Effector memory CD8-positive, alpha-beta T cell (primary cell): ENCODE measurements at places on chromosomes 1 and 21.

- DNase-seq: no peak
These were observed 119.1 kb upstream of the JUN start for GRCh38 chr1:58902830-58903513.

GRCh38 chr1:44220755-44221154 is 7.5 kb downstream of the DMAP1 start:
- no peak for DNase-seq

DNA sequence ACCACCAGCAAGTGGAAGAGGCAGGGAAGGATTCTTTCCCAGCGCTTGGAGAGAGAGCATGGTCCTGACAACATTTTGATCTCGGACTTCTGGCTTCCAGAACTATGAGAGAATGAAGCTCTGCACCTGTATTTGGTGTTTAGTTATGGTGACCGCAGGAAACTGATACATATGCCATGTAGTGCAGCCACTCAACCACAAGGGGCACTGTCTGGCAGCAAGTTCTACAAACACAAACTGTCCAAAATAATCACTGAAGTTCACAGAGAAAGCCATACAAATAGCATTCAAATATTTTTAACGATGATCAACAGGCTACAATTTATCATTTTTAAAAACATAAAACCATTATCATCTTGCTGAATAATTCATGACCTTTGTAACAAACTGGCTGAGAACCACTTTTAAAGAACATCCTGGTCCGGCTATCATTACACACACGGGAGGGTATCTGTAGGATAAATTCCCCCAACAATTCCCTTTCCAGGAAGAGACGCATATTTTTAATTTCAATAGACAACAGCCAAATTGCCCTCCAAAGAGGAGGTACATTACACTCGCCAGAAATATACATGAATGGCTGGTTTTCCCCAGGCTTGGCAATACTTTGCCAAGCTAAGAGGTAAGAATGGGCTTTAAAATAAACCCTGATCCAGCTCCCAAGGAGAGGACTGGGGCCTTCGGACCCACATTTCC is 9.2 kb upstream of the CBR3 start:
- DNase-seq: peak; percentile 50

DNA sequence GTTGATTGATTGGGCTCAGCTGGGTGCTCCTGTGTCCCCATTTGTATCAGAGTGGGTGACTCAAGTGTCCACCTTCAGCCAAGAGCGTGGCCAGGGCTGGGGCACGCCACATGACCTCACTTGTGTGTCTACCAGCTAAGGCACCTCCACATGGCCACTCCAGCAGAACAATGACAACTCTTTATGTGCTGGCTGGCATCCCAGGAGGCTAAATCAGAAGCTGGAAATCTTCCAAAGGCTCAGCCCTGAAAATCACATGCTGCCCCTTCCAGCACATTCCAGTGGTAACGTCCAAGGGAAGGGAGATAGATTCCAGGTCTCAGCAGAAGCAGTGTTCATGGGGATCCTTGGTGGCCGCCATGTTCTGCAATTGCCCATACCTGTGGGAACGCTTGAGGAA is 585.5 kb downstream of the AJAP1 start:
- DNase-seq: no peak

GRCh38 chr1:155174324-155175280 is 953 bp downstream of the TRIM46 start:
- DNase-seq: peak; percentile 38

DNA sequence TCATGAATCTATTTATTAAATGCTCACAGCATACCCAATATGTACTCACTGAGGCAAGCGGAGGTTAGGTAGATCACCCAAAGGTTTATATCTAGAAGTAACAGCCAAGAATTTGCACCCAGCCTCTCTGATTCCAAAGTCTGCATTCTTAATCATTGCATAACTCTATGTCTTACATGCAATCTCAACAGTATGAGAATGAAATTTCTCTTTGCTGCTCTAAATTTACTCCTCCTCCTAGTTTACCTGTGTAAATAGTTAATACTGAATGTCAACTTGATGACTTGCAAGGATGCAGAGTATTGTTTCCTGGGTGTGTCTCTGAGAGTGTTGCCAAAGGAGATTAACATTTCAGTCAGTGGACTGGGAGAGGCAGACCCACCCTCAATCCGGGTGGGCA is 840.6 kb downstream of the BRINP3 start:
- no peak for DNase-seq

- DNase-seq: no peak
These were observed 189.7 kb upstream of the ADGRL4 start for GRCh38 chr1:79196211-79196610.

DNA sequence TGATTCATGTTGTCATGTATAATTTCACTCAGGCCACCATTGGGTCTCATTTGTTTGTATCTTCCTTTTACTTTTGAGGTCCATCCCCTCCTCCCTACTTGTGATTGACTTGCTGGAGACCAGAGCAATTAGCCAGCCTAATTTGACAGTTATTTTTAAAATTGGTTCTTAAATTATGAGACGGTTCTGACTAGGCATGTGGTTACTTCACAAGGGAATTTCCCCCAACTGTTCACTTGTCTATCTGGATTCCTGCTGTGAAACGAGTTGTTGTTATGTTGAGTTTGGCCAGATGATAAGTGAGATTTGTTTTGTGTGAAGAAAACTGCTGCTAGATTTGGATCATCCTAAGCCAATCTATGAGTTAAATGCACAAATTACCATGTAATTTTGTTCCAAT is 359.1 kb downstream of the BARHL2 start:
- no peak for DNase-seq

GRCh38 chr1:33501774-33502173 is 29.3 kb downstream of the ZSCAN20 start:
- no peak for DNase-seq

GRCh38 chr21:15437883-15438282 is 291.9 kb upstream of the USP25 start:
- DNase-seq: no peak

DNA sequence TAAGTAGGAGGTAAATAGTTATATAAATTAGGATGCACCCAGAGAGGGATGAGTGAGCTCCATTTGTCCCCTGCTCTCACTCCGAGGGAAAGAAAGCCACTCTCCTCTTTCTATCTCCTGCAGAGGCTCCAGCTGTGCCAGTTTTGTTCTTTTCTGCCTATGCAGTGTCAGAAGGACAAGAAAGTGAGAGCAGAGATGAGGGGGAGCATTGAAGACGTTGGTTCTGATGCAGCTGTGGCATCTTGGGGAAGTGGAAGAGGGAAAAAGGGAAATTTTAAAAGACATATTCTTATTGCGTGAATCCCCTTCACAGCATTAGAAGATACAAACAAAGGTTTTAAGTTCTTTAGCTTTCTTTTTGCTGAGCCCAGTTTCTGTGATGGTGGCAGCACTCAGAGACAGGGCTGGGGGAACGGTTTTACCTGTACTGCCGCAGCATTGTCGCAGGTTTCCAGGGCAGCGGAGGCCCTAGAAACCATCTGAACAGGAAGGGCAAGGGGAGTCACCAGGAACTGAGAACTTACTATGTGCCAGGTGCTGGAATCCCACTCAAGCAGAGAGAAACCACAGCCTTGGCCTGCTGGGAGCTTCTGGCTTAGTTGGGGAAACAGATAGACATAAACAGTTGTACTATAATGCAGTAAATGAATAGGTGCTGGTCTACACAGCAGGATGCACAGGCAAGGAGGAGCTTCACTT is 44.9 kb upstream of the USP24 start:
- no peak for DNase-seq

DNA sequence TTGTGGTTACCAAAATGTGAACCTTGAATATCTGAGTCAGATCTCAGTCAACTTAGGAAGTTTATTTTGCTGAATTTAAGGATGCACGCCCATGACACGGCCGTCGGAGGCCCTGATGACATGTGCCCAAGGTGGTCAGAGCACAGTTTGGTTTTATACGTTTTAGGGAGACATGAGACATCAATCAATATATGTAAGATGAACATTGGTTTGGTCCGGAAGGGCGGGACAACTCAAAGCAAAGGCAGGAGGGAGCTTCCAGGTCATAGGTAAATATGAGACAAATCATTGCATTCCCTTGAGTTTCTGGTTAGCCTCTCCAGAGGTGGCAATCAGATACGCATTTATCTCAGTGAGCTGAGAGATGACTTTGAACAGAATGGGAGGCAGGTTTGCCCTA is 1.0 kb upstream of the PRMT2 start:
- no peak for DNase-seq

DNA sequence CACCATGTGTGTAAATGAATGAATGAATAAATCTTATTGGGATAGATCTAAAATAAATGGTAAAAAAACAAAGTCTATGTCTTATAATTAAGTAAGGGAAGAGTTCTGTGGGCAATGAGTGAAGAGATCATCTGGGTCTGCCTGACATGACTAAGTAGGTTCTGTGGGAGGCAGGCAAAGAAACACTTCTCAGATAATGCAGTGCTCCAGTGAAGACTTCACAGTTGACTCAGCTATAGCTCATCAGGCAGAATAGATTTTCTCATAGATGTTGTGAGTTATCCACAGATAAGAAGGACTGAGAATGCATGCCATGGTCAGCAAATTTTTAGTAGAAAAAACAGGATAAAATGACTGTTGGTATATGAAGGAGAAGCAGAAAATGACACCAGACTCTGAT is 12.4 kb downstream of the KRTAP22-2 start:
- DNase-seq: no peak

DNA sequence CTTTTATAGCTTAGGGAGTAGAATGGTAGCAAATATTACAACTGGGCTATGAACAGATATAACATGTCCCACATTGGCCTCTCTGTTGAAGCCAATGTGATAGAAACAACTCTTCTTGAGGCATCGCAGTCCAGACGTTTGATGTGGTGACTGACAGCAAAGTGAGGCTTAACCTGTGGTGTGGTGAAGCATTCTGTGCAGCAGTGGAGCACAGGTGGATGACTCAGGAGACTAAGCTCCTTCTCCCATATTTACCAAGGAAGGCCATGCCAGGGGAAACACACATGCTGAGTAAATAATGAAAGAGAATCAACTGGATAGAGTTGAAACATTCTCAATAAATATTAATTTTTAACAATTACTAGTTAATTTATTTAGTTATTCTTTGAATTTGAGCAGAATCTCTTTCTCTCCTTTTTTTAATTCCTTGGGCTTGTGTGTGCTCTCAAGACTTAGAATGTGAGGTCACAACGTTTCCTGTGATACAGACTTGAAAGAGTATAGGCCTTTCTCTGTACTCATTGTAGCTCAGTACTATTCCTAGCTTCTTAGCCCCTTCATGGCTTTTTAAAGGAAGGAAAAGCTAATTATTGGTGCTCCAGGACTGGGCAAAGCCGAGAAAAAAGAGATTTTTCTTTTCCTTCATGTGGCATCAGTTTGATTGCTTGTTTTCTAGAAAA is 17.6 kb downstream of the CRB1 start:
- DNase-seq: no peak

DNA sequence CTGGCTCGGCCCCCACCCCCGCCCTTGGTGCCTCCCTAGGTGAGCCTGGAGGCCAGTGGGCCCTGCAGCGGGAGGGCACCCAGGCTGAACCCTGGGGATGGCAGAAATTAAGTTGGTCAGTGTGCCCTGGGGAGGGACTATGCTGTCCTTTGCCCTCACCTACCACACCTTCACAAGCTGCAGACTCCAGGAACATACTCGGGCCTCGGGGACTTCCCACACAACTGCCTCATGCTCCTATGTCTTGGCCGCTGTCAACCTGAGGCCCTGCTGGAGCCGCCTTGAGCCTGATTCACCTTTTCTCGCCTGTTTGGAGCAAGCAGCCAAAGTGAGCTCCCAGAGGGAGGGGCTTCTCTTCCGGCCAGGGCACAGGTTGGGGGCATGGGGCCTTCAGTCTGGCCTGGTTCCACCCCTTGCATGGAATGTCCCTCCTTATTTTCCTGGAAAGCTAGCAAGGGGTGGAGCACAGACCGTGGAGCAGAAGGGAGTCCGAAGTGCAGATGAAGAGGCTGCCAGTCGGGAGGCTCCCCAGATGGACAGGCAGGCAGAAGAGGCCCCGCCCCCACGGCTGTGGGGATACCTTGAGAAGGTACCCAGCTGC is 24.7 kb downstream of the KNCN start:
- DNase-seq: no peak

GRCh38 chr1:201630582-201630981 is 91.7 kb downstream of the NAV1 start:
- DNase-seq: no peak

DNA sequence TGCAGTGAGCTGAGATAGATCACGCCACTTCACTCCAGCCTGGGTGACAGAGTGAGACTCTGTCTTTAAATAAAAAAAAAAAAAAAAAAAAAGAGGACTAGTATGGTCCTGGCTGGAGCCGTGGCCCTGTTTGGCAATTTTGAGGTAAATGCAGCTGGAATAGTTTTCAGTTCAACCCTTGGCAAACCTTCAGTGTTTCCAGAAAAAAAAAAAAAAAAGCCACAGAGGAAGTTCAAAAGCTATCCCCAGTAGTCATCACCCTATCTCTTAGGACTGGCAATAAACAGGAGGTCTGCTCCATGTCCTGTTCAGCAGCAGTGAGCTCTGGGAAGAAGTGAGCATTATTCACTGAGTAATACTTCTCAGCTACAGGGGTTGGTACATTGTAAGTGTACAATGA is 56.8 kb upstream of the ERRFI1 start:
- DNase-seq: no peak

GRCh38 chr1:68276448-68276847 is 44.1 kb upstream of the WLS start:
- no peak for DNase-seq

- DNase-seq: no peak
These were observed 346.0 kb downstream of the LMX1A start for GRCh38 chr1:165010418-165011070.

- no peak for DNase-seq
These were observed 11.5 kb downstream of the ATP1A4 start for GRCh38 chr1:160162931-160163330.

GRCh38 chr1:200732438-200732837 is 6.3 kb upstream of the CAMSAP2 start:
- DNase-seq: no peak

GRCh38 chr1:164772635-164773034 is 213.7 kb downstream of the PBX1 start:
- no peak for DNase-seq

DNA sequence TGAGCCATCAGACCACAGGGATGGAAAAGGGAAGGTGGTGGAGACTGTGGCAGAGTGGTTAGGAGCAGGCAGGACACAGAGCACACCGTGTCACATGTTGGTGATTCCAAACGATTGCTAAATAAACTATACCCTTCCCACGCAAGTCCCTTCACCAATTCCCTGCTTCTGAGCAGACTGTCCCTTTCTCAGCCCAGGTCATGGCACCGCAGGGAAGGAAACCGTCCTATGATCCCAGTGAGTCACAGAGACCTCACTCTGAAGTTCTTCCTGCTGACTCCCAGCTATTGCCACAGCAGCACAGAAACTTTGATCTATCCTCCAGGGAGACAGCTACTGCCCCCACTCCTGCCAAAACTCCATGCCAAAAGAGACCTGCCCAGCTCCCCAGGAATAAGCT is 19.2 kb downstream of the RIMS3 start:
- no peak for DNase-seq

GRCh38 chr1:10832703-10833102 is 36.3 kb upstream of the CASZ1 start:
- no peak for DNase-seq
